ENCODE measurements at places on chromosomes 3 and 15.

- DNase-seq = no peak
These were observed 28.0 kb downstream of the PPARG start for GRCh38 chr3:12316729-12317351.

DNA sequence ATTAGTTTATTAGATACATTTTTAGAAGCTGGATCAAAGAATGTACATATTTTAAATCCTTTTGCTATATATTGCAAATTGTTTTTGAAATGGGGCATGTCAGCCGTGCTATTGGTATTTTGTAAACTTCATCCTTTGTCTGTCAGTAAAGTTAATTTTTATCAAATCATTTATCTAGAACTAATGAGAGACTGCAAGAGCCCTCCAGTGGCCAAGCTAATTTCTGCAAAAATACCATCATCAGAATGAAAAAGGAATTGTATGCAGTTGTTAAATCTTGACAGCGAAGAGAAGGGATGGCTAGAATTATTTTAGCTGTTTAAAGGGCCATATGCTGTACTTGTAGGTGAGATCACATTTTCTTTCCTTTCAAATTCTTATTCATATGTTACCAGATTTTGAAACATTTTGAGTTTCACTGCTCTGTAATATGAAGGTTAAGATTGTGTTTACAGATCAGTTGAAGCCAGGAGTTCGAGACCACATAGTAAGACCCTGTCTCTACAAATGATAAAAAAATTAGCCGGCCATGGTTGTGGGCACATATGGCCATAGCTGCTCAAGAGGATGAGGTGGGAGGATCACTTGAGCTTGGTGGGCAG is 8.1 kb upstream of the CLDN11 start:
- DNase-seq = no peak

GRCh38 chr3:11570251-11570650 is 73.5 kb downstream of the VGLL4 start:
- DNase-seq = no peak

- no peak for DNase-seq
These were observed 187.3 kb downstream of the SUCNR1 start for GRCh38 chr3:152060701-152061100.

DNA sequence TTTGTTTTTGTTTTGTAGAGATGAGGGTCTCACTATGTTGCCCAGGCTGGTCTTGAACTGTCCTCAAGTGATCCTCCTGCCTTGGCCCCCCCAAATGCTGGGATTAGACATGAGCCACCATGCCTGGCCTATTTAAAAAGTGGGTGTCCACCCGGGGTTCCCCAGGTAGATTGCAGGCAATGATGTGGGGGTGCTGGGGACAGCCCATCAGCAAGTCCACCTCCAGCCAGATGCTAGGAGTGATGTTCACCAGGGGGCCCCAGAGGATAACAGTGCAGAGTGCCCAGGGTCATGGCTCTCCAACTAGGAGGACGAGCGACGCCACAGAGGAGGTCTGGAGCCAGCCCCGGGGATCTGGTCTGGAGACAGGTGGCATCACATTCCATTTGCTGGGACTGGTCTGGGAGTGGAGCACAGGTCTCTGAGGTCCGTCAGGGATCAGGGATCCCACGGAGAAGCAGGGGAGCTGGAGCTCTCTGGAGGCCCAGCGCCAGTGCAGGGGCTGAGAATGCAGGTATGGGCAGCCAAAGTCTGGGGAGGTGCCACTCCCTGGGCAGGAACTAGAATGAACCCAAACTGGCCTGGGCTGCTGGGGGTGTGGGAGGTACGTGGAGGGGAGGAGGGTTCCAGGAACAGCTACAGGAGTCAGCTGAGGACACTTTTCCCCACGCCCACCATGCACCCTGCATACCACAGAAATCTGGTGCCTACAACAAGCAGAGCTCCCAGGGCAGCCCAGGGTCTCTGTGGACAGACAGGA is 51.2 kb upstream of the PCSK6 start:
- no peak for DNase-seq

GRCh38 chr3:194879126-194879877 is 193.6 kb downstream of the FAM43A start:
- DNase-seq = no peak

DNA sequence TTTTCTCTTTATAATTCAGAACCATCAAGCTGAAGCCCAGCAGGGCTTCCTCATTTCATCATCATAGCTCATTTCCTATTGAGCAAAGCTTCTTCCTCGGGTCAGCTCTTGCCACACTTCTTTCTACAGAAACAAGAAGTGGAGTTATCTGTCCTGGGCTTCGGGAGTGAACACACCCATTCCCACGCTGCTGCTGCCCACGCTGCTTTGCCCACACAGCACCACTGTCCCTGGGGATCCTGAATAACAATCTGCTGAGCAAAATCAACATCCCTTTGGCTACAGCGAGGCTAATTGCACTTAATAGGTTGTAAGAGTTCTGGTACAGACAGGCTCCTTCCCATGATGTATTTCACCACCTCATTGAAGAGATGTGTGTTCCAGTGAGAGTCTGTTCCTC is 23.7 kb downstream of the CEP19 start:
- no peak for DNase-seq

DNA sequence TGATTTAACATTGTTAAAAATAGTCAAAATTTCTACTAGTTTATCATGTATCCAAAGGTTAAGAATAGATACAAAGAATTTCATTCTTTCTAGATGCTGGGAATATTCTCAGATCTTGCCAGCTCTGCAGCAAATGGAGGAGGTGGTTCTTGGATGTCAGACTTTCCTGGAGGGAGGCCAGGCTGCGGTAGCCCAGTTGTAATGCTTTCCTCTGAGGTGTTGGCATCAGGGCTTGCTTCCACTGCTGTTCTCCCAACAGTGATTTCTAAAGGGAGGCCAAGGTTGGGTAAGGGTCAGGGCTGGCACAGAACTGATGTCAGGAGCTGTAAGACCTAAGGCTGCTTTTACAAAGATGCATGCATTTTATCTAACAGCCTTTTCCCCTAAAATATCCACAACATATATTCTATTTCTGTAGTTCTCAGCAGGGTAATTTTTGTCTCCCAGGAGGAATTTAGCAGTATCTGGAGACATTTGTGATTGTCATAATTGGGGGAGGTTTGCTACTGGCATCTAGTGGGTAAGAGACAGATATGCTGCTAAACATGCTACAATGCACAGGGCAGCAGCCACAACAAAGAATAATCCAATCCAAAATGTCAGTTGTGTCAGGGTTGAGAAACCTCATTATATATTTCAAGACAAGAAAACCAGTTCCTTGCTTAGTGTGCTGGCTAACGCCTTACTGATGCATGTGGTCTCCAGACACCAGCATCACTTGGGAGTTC is 42.0 kb upstream of the SPTSSB start:
- DNase-seq = no peak

GRCh38 chr3:149352556-149352955 is 19.1 kb upstream of the TM4SF18 start:
- DNase-seq = no peak

- no peak for DNase-seq
These were observed 23.6 kb upstream of the CSPG4 start for GRCh38 chr15:75736256-75736655.

- DNase-seq = no peak
These were observed 34.7 kb upstream of the SH3BP5 start for GRCh38 chr3:15367059-15367458.

DNA sequence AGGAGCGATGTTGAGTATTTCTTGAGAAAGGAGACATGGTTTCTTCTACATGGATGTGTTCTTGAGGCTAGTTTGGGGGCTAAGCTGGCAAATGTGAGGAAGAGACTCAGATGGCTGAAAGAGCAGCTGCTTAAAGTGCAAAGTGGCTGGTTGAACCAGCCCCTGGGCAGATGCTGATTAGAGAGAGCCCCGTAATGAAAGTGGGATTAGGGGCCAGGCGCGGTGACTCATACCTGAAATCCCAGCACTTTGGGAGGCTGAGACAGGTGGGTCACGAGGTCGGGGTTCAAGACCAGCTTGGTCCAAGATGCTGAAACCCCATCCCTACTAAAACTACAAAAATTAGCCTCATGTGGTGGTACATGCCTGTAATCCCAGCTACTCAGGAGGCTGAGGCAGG is 75.0 kb upstream of the GCNT3 start:
- no peak for DNase-seq

GRCh38 chr15:30650012-30650929 is 24.3 kb downstream of the ARHGAP11B start:
- DNase-seq = no peak

- no peak for DNase-seq
These were observed 2.4 kb upstream of the GPR87 start for GRCh38 chr3:151318991-151319390.
